ENCODE measurements at places on chromosomes 2 and 18.
A peak's percentile ranks its signal among the peaks of the same experiment; 100 is the strongest.

DNA sequence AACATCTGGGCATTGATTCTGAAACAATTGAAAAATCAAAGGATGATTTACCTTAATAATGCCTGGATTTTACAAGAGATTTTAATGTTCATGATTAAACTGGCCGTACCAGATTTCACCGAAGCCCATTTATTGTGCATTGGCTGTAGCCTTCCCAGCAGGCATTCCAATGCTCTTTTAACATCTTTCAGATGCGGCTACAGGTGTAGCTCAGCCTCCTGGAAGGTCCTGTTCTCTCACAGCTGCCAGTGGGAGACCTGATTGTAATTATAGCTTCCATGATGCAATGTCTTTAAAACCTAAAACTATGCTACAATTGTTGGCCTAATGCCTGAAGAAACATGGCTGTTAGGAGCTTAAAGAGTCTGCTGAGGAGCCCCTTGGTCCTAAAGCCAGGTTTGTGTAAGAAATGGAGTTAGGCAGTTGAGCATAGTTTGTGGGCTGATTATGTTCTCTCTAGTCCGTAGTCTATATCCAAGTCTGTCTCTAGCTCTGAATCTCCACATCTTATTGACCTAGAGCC is 147.4 kb downstream of the CERS6 start:
- no peak overlapping the region for H3K27ac ChIP-seq
- DNase-seq: no peak
- H3K36me3 ChIP-seq: no peaks in the 10 kb centered on the region
- H3K4me1 ChIP-seq: peaks cover 18% of the 10 kb centered on the region
- H3K4me3 ChIP-seq: no peak overlapping the region
- no peaks in the 10 kb centered on the region for H3K27me3 ChIP-seq

- H3K27ac ChIP-seq: no peak overlapping the region
- no peaks in the 10 kb centered on the region for H3K36me3 ChIP-seq
- H3K4me3 ChIP-seq: no peak overlapping the region
- H3K27me3 ChIP-seq: no peaks in the 10 kb centered on the region
These were observed 23.7 kb upstream of the SPRED2 start for GRCh38 chr2:65456064-65456463.

DNA sequence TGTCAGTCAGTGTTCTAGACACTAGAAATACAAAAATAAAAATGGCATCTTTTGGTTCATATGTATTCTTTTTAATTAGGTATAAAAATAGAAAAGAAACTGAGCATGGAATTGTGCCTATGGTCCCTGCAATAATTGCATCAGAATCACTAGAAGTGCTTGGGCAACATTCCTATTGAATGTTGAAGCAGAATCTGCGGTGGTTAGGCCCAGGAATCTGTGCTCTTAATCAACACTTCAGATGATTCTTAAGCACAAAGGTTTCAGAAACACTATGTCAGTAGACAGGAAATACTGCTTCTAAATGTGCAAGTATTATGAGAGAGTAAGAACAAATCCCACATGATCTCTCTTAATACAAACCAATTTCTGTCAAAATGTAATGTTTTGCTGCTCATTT is 20.3 kb upstream of the RBBP8 start:
- no peak for DNase-seq
- no peaks in the 10 kb centered on the region for H3K4me1 ChIP-seq
- no peak overlapping the region for H3K4me3 ChIP-seq
- no peak overlapping the region for H3K27ac ChIP-seq

DNA sequence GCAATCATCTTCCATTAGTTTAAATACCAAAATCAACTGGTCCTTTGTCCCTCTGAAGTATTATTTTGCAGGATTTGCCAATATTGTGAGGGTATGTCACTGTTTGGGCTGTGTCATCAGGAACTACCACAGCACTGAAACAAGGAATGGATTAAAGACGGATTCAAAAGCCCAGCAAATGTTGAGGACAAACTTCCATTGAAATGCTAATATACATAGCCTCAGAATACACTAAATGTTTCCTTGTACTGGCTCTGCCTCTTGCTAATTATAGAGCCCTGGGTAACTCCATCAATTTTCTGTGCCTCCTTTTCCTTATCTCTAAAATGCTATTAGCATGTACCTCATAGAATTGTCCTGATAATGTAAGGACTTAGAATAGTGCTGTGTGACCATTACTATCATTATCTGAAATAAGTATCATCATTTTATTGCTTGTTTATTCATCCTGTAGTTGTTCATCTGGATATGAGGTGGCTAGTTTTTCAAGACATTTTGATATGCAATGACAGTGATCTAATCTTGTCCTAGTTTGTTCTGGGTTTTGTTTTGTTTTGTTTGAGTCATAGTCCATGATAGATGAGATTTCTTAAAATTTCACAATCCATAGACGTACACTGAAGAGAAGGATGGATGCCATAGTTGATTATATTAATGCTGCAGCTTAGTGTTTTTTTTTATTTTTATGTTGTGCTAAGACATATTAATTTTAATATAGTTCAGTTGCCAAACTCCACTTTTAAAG is 333.4 kb upstream of the KCNH7 start:
- H3K27ac ChIP-seq: no peak overlapping the region
- no peaks in the 10 kb centered on the region for H3K4me1 ChIP-seq
- H3K36me3 ChIP-seq: no peaks in the 10 kb centered on the region
- H3K4me3 ChIP-seq: no peak overlapping the region
- no peaks in the 10 kb centered on the region for H3K27me3 ChIP-seq

DNA sequence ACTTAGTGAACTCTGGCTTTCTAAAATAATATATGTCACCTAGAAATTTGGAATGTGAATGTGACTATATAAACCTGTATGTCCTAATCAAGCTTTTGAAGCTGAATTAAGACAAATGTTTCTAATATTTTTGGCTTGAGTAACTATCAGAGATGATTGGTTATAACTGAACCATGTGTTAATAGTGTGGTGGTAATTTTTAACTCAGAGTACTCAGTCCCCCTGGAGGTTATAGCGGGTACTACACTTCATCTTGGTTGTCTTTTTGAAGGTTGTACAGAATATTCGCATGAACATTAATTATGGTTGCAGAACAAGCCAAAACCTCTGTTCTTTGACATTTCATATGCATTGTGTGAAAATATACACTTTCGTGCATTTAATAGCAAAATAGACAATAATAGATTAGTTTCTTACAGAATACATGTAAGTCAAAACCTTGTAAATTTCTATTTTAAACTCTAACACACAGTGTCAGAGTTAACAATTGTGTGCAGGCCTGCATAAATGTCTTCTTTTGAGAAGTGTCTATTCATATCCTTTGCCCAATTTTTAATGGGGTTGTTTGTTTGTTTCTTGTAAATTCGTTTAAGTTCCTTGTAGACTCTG is 86.0 kb downstream of the OSBPL6 start:
- H3K36me3 ChIP-seq: no peaks in the 10 kb centered on the region
- peaks cover 7% of the 10 kb centered on the region for H3K4me1 ChIP-seq
- H3K27me3 ChIP-seq: no peaks in the 10 kb centered on the region
- H3K27ac ChIP-seq: no peak overlapping the region

DNA sequence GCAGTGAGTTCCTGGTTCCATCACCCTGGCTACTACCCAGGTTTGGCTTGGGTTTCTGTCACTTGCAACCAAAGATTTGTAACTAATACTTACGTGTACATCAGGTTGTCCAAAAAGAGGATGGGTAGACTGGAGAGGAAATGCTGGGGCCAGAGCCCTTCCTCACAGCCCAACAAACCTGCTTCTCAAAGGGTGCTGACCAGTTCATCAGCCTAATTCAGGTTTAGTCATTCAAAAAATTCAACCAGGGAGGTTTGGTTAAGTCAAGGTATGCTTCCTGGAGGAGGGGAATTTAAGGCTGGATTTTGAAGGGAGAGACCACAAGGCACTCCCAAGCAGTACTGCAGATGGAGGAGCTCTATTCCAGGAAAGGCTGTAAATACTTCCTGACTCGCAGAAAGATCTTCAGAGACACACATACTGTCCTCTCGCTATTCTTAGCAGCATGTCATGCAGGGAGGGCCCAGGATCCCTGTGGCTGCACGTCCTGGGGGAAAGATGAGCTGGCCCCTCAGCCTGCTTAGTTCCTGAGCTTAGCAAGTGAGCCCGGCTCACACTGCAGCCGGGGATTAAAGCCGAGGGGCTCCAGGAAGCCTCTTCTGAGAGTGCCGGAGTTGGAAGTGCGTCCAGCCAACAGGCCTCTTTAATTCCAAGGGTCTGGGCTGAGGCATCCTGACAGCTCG is 40.0 kb upstream of the BIN1 start:
- peaks cover 40% of the 10 kb centered on the region for H3K4me1 ChIP-seq
- no peak overlapping the region for H3K4me3 ChIP-seq
- H3K27ac ChIP-seq: no peak overlapping the region
- no peak for DNase-seq

DNA sequence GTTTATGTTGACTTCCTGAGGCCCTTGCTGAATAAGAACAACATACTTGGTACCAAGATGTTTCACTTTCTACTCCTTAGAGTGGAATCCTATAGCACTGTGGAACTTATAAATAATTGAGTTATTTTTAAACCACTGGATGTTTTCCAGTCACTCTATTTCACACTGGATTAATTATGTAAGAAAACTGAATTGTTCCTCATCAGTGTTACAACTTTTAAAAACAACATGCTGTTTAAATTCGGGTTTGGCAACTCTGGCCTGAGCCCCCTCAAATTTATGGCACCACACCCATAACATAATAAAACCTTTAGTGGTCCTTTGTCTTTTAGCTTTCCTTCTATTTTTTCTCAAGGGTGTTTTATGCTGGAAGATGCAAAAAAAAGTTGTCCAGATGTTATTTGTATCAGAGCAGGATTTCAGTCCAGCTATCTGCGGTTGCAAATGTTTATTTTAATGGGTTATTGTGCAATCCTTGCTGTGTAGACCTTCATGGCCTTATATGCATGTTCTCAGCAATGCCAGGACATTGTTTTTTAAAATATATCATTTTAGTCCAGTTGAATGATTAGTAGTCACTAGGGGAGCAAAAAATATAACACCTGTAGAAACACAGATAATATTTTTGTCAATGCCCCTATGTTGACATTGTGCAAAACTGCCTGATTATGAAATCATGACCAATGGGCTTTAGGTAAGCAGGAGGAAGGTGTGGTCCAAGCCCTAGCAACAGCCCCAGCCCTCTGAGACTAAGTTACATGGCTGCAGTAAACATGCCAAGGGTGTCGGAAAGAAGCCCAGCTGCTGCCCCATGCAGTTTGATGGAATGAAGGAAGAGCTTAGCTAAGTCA is 638.0 kb upstream of the ZEB2 start:
- no peak overlapping the region for H3K4me3 ChIP-seq
- no peaks in the 10 kb centered on the region for H3K27me3 ChIP-seq
- H3K4me1 ChIP-seq: peaks cover 5% of the 10 kb centered on the region
- H3K36me3 ChIP-seq: no peaks in the 10 kb centered on the region
- peak overlapping the region; percentile 9 for H3K27ac ChIP-seq
- DNase-seq: peak; percentile 35

DNA sequence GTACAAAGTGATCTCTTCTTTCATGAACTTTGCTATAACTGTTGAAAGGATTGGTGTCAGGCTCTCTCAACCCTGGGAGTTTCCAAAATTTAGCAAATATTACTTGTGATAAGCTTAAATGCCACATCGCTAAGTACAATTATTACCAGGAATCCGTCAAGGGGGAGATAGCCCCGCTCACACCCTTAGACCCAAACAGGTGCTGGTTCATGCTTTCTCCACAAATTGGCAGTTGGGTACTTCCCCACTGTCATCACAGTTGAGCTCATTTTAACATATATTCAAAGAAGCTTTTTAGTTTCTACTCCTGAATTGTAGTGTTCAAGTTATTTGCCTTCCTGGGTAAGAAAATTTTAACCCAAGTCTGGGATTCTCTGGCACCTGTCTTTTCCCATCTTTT is 29.8 kb upstream of the EPB41L5 start:
- no peak overlapping the region for H3K4me3 ChIP-seq
- DNase-seq: no peak
- H3K27me3 ChIP-seq: no peaks in the 10 kb centered on the region
- H3K27ac ChIP-seq: no peak overlapping the region
- H3K4me1 ChIP-seq: no peaks in the 10 kb centered on the region

DNA sequence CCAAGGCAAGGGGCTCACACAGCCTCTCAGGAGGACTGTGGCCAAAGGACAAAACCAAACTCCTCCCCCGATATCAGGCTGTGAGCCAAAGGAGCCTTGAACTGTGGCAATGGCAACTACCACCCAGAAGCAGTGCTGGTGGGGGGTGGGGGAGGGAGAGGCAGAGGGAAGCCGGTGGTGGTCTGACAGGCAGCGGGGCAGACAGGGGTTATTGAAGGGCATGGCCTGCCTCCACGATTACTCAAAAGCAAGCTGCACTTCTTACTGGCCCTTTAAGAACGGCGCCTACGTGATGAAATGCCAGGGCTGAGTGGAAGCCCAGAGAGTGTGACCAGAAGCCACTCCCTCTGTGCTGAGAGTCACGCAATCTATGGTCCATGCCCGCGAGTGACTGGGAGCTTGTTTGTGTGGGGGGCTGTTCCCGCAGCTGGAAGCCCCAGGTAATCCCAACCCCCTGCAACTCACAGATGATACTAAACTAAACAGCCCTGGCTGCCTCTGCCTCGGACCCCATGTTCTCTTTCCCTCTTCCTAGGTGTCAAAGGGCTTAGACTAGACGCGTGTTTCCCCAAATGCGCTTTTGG is 128.2 kb upstream of the CXCR4 start:
- no peak overlapping the region for H3K4me3 ChIP-seq
- no peak for DNase-seq
- no peaks in the 10 kb centered on the region for H3K27me3 ChIP-seq
- H3K36me3 ChIP-seq: no peaks in the 10 kb centered on the region

GRCh38 chr2:42859006-42859552 is 66.7 kb upstream of the HAAO start:
- peak; percentile 81 for DNase-seq
- H3K27me3 ChIP-seq: no peaks in the 10 kb centered on the region
- no peaks in the 10 kb centered on the region for H3K36me3 ChIP-seq
- H3K4me1 ChIP-seq: peaks cover 28% of the 10 kb centered on the region
- H3K4me3 ChIP-seq: no peak overlapping the region

DNA sequence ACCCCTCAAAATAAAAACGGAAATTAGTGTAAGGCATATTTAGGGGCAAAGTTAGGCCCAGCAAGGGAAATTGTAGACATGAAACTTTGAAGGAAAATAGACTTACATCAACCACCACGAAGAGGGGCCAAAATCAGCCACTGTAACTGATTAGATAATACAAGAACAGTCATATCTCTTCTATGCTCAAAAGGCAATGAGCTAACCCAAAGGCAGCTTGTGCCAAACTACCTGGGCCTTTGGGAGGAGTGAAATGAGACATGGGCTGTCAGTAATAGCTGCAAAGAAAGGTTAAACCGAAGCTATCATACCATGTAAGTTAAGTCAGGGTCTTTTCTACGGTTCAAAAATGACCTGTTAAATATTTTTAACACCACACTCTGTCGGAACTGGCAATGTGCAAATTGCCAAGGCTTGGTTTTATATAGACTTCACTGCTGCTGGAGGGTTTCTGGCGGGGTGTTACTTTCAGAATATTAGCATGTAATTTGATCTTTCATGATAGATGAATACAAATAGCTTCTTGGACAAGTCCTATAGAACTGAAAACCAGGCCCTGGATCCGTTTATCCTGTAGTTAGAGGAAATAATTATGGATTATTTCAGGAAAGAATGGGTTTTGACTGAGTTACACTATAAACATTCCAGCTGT is 69.6 kb downstream of the ACVR1 start:
- DNase-seq: no peak
- peaks cover 58% of the 10 kb centered on the region for H3K4me1 ChIP-seq
- no peak overlapping the region for H3K4me3 ChIP-seq
- H3K27ac ChIP-seq: no peak overlapping the region

GRCh38 chr2:118000041-118000440 is 13.8 kb downstream of the CCDC93 start:
- DNase-seq: no peak
- H3K4me3 ChIP-seq: no peak overlapping the region
- H3K36me3 ChIP-seq: peaks cover 96% of the 10 kb centered on the region
- no peak overlapping the region for H3K27ac ChIP-seq

- H3K4me1 ChIP-seq: no peaks in the 10 kb centered on the region
- H3K27me3 ChIP-seq: no peaks in the 10 kb centered on the region
- H3K4me3 ChIP-seq: no peak overlapping the region
- H3K27ac ChIP-seq: no peak overlapping the region
These were observed 173.2 kb upstream of the GULP1 start for GRCh38 chr2:188118431-188118830.
